ENCODE measurements at places on chromosomes 13 and 19.

DNA sequence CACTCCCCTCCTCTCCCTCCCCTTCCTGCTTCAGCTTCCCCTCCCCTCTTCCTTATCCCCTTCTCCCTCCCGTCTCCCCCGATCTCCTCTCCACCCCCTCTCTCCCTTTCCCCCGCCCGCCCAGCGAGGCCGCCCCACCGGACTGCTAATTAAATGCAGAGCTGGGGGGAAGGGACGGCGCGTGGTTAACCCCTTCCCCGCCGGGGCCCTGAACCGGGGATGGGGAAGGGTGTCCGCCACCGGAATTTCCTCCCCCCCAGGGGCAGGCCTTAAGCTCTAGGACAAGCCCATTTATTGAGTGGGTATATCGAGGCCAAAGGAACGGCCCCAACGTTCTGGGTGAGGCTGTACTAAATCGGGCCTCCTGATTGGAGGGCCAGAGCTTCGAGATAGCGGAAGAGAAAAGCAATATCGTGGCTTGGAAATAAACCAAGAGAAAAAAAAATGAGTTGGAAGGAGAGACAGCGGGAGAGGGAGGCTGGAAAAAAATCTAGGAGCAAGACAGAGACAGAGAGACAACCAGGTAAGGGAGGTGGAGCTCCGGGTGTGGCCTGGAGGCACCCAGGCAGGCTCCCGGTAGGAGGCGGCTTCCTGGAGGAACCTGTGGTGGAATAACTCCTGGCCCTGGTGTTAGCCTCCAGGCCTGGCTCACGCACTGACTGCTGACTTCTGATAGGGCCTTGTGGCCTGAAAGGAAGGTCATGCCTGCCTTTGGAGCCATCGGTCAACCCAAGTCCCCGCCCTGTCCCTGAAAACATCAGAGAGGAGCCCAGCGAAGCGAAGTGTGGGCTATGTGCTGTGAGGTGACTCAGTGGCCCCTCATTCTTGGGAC is 11.6 kb upstream of the JUND start:
- DNase-seq, result peak; percentile 29

DNA sequence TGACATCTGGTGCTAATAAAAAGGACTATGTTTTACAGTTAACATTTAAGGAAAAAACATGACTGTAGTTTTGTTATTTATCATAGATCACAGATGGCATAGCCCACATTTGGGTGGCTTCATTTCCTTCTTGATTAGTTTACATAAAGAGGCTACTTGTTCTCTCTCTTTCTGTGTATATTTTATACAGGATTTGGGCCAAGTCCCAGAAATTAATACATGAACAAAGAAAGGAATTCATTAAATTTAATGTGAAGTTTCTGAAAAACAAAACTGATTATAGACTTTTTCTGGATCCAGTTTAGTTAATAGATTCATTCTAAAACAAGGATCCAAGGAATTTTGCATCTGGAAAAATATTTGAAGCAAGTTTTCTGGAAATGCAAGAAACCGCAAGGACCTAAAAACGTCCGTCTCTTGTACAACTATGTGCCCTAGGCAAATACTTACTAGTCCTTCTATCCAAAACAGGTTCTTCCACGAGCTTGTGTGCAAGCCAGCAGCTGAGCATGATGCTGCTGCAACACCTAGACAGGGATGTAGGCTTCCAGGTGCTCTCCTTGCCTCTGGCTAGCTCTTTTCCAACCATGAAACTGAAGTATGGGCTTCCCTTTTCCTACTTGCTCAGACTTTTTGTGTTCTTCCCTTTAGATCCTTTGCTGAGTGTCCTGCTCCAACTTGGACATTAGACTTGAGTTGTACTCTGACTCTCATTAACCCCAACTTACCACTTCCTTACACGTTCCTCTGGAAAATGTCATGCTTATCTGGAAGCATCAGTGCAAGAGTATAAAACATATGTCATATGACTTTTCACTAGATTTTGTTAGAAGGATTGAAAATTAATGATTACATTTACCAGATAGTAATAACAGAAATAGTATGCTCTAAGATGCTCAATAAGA is 161.5 kb upstream of the STARD13 start:
- DNase-seq, result no peak

DNA sequence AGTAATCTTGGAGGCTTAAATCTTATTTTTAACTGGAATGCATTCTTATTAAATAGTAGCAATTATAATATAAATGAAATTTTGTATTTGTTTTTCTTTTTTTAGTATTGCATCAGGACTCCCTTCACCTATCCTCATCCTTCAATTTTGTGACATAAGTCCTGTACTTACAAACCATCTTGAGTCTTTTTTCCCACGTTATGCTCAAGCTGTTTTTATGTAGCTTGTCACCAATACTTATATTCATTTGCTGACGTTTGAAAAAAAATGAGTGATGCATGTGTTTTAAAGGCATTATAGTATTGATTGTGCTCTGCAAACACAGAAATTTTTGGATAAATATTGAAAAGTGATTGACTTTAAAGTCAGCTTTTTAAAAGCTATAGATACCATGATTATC is 888 bp downstream of the GPR18 start:
- no peak for DNase-seq

- no peak for DNase-seq
Observed at GRCh38 chr13:85013006-85013405, 786.2 kb downstream of the SLITRK6 start.

DNA sequence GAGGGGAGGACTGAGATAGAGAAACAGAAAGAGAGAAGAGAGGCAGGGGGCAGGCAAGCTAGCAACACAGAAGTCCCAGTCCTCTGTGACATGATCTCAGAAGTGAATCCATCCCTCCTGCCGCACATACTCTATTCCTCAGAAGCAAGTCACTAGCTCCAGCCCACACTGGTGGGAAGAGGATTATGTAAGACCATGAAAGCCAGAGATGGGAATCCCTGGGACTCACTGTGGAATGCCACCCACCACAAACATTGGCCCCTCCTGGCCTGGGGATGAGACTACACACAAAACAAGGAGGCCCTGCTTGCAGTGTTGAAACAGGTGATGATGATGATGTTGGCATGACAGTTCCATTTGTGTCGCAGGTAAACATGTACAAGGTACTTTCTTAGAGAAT is 419.9 kb downstream of the IRS2 start:
- no peak for DNase-seq

GRCh38 chr13:62375653-62376052 is 960.0 kb upstream of the PCDH20 start:
- no peak for DNase-seq

DNA sequence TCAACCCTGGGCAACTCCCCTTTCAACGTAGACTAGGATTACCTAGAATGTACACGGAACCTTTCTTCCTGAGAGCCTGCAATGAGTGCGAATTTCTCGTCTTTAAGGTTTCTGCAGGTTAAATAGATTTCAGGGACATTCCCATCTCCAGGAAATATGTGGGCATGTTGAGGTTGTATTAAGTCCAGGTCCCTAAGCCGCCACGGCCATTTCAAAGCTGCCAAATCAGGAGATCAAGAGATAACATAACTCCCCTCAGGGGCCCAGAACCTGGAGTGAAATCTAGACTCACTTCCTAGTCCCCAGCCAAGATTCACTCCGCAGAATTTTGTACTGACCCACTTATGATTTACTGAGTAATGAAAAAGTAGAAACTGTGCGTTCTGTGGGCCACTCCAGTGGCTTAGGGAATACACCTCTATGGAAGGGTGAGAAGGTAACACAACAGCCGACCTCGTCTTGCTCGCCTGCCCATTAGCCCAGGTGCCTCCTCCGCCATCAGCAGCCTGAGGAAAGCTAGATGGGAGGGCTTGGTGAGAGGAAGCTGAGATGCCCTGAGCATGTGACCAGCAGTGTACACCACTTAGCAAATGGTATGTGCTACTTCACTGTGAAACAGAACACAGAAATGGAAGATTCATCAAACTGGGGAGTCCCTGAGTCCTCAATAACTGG is 98.5 kb upstream of the SOX1 start:
- no peak for DNase-seq

DNA sequence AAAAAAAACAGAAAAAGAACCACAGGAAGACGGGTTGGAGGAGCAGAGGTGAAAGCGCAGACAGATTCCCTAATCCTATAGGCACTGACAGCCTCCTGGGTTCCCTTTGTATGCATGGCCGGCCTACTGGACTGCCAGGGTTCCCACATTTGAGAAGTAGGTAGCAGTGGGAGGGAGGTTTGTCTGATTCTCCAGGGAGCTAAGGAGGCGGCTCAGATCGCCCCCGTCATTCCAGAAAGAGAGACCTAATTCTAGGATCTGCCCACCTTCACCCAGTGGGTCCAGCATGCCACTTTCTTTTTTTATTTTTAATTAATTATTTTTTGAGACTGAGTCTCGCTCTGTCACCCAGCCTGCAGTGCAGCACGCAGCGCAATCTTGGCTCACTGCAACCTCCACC is 9.7 kb upstream of the CCL25 start:
- DNase-seq, result no peak

GRCh38 chr13:41411522-41411921 is 45.8 kb upstream of the RGCC start:
- no peak for DNase-seq

DNA sequence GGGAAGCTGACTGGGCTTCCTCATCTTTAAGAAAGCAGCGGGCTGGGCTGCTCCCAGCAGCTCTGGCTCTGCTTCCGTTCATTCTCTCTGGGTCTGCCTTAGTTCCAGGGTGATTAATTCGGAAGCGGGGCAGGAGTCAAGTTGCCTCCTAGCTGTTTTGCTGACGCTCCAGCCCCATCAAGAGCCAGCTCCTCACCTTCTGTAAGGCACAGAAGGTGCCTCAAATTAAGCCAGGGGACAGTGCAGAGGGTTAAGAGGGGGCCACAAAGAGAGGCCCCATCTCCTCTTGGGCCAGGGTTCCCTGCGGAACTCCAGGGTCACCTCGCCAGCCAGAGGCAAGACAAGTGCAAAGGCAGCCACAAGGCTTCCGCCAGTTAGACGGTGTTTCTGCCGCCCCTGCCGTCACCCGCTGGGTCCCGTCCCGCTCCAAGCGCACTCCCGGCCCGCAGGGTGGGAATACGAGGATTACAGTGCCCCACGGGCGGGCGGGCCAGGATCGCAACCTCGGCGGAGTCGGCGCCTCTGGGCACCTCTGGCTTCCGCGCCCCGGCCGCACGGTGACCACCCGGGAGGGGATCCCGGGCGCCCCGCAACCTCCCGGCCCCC is 508 bp downstream of the SLC15A1 start:
- no peak for DNase-seq

GRCh38 chr19:14106840-14107239 is 10.7 kb downstream of the PRKACA start:
- DNase-seq, result no peak

- DNase-seq, result no peak
Observed at GRCh38 chr13:85671336-85671735, 127.9 kb downstream of the SLITRK6 start.

GRCh38 chr13:23567906-23568460 is 2.2 kb upstream of the TNFRSF19 start:
- no peak for DNase-seq

DNA sequence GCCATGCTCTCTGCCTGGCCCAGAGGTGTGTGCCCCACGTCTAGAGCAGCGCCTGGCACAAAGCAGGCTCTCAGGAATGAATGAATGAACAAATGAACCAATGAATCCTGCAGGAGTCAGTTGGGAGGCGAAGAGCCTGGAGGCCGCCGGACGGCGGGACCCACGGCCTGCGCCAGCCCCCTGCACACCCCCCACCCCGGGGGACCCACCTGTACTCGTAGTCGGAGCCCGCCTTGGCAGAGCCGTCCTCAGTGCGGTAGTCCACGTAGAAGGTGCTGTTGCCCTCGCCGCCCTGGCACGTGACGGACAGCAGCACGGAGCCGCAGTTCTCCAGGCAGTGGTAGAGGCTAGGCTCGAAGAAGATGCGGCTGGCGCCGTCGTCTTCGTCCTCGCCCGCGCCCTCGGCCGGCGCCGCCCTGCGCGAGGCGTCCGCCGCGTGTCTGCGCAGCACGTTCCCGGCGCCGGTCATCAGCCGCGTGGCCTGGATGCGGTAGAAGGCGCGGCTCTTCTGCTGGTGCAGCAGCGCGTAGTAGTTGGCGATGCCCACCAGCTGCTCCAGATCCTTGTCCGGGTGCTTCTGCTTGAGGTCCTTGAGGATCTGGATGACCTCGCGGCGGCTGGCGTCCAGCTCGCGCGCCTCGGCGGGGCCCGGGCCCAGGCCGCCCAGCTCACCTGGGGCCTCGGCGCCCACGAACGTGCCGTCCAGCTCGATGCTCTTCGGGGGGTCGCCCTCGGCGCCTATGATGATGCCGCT is 14.8 kb downstream of the SLC8A2 start:
- DNase-seq, result no peak

DNA sequence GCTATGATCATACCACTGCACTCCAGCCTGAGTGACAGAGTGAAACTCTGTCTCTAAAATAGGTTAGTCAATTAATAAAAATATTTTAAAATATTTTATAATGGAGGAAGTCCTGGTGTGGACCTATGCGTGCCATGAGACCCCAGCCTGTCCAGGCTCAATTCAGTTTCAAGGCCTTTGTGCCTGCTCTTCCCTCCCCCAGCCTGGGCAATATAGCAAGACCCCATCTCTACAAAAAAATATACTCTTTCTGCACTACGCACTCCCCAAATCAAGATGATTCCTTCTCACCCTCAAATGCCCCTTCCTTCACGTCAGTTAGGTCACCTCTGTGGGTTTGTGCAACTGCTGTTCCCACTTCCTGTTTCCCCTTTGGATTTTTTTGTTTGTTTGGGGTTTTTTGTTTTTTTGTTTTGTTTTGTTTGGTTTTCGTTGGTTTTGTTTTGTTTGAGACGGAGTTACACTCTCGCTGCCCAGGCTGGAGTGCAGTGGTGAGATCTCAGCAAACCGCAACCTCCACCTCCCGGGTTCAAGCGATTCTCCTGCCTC is 1.4 kb upstream of the HSH2D start:
- DNase-seq, result no peak

DNA sequence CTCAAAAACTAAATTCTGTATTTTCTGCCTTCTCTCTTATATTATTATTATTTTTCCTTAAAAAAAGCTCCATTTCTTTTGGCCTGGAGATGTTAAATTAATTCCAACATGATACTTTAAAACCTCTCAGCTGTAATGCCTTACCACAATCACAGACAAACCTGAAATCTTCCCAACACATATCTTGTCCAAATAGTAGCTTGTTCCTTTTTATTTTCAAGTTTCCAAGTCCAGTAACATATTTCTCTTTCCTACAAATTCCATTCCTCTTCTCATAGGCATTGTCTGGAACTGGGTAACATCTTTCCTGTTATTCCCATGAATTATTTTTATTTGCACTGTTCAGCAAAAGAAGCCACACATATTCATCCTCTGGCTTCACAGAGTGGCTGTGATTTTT is 137.0 kb downstream of the SLITRK6 start:
- DNase-seq, result no peak

- peak; percentile 88 for DNase-seq
Observed at GRCh38 chr13:67230404-67231288, 510 bp upstream of the PCDH9 start.

DNA sequence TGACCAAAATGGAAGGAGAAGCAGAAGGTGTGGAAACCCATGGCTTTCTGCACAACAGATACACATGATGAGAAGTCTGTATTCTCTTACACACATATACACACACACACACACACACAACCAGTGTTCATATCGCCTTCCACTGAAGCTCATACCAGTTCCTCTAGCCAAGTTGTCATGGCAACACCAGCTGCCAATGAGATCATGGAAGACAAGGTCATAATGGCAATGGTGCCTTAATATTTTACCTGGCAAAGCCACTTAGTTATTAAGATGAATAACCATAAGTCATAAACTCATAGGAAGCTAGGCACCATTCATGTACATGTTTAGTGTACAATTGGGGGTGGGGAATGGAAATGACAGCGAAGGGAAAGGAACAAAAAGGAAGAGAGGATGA is 2.6 kb upstream of the DHRS12 start:
- DNase-seq, result no peak

- no peak for DNase-seq
Observed at GRCh38 chr19:47028195-47028601, 8.6 kb downstream of the NPAS1 start.

- no peak for DNase-seq
Observed at GRCh38 chr13:37595162-37595561, 3.4 kb downstream of the POSTN start.
